Lung microvascular endothelial cell (primary cell): ENCODE measurements at places on chromosomes 13 and 19. TPM values are rescaled to one million over a fixed set of nuclear protein-coding genes. Genes with fewer than 3 reads are reported as not detected.

GTF2F1 gene
- 35.1 and 36.7 TPM in 2 replicates for total RNA-seq

DNA sequence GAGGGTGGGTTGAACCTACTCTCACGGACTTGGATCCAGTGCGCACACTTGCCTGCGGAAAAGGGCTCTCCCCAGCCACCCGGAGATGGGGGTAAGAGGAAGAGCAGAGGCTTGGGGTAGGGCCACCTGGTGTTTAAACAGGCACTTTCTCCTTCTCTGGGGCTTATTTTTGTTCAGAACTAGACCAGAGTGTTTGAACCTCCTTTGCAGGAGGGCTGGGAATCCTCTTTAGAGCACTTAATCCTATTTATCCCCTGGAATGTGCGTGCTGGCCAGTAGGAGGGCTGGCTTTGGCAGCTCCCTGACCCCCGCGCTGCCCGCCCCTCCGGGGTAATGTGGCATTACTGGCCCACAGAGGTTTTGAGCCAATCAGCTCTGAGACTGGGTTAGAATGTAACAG is 2.0 kb downstream of the RGS9BP start:
- DNase-seq = no peak

GRCh38 chr19:35742121-35742724 is at the start of gene IGFLR1:
IGFLR1 (minus strand) TSS chr19:35742452; CDS start chr19:35741180, 1,272 bp downstream.
- DNase-seq = no peak

- no peak for DNase-seq
These were observed 6.6 kb downstream of the SLITRK5 start for GRCh38 chr13:87677496-87678371.

GRCh38 chr13:24717217-24717616 is 37.0 kb downstream of the ATP12A start:
- no peak for DNase-seq

GRCh38 chr13:44431150-44431549 is 57.5 kb downstream of the SERP2 start:
- DNase-seq = no peak

DNA sequence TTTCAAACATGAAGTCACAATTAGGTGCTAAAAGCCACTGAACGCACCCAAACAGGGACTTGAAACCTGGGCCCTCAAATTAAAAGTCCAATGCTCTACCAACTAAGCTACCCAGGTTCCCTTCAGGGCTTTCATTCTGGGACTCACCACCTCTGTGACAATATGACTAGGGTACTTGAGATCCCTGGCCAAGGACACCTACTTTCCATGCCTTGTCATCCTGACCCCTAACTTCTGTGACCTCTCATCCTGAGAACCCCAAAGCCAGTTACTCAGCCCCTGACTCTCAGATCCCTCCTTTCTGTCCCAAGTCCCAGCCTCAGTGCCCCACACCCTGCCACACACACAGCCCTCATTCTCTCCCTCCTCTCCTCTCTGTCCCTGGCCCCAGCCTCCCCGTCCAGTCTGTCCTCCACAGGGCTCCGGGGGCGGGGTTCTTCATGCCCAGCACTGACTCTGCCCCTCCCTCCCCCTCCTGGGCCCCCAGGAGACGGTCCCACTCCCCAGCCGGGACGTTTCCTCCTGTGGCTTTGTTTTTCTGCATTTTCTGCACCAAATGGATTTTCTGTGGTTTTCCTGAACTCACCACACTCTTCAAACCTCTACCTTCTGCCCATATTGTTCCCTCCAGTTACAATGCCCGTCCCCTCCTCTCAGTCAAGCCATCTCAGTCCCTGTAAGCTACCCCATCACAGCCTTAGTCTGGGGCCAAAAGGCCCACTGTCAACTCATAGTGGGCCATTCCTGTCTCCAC is 7.0 kb downstream of the RCN3 start:
- DNase-seq = no peak
